Kasumi-1 (cell line): ENCODE measurements at places on chromosomes 1 and 21.

DNA sequence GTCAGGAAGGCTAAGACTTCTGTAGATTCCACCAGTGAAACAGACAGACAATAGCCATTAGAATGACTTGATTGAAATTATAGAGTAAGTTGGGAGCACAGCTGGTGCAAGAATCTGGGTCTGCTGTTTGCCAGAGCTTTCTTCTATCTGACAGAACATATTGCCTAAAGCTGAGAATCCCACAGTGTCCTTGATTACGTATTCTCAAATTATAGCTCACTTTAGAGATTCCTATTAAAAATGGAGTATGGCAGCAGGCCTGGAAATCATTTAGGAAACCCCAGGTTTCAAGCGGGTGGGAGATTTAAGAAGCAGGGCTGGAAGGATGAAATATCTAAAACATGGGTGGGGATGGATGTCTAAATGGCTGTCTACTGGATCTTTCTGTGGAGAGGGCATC is 639.7 kb upstream of the CXADR start:
- DNase-seq = no peak

GRCh38 chr1:25107643-25108010 is 124.7 kb downstream of the SYF2 start:
- no peak for DNase-seq

GRCh38 chr1:211476200-211476849 is 15.6 kb downstream of the RD3 start:
- peak; percentile 66 for DNase-seq

GRCh38 chr1:33039840-33040239 is 3.2 kb upstream of the AK2 start:
- DNase-seq = peak; percentile 71

GRCh38 chr1:202189001-202189790 is 4.4 kb upstream of the LGR6 start:
- peak; percentile 70 for DNase-seq

GRCh38 chr1:34850382-34850781 is 9.2 kb downstream of the SMIM12 start:
- no peak for DNase-seq

GRCh38 chr1:199946305-199947155 is 81.0 kb upstream of the NR5A2 start:
- DNase-seq = no peak

GRCh38 chr21:44836666-44837471 is 19.0 kb upstream of the SUMO3 start:
- DNase-seq = no peak

GRCh38 chr1:245946905-245947304 is 560.2 kb downstream of the SMYD3 start:
- DNase-seq = no peak

- no peak for DNase-seq
Observed at GRCh38 chr1:161707503-161707902, 474 bp downstream of the FCRLA start.

GRCh38 chr21:41786509-41786987 is 19.7 kb upstream of the RIPK4 start:
- no peak for DNase-seq

- no peak for DNase-seq
Observed at GRCh38 chr1:67646145-67647035, 38.6 kb upstream of the GADD45A start.

- no peak for DNase-seq
Observed at GRCh38 chr1:89350298-89350697, 13.6 kb upstream of the GBP6 start.

- DNase-seq = no peak
Observed at GRCh38 chr1:29602203-29602602, 365.9 kb downstream of the PTPRU start.

GRCh38 chr1:12594966-12595756 is 22.8 kb downstream of the DHRS3 start:
- DNase-seq = no peak

GRCh38 chr1:11784993-11785769 is 20.6 kb downstream of the MTHFR start:
- no peak for DNase-seq

DNA sequence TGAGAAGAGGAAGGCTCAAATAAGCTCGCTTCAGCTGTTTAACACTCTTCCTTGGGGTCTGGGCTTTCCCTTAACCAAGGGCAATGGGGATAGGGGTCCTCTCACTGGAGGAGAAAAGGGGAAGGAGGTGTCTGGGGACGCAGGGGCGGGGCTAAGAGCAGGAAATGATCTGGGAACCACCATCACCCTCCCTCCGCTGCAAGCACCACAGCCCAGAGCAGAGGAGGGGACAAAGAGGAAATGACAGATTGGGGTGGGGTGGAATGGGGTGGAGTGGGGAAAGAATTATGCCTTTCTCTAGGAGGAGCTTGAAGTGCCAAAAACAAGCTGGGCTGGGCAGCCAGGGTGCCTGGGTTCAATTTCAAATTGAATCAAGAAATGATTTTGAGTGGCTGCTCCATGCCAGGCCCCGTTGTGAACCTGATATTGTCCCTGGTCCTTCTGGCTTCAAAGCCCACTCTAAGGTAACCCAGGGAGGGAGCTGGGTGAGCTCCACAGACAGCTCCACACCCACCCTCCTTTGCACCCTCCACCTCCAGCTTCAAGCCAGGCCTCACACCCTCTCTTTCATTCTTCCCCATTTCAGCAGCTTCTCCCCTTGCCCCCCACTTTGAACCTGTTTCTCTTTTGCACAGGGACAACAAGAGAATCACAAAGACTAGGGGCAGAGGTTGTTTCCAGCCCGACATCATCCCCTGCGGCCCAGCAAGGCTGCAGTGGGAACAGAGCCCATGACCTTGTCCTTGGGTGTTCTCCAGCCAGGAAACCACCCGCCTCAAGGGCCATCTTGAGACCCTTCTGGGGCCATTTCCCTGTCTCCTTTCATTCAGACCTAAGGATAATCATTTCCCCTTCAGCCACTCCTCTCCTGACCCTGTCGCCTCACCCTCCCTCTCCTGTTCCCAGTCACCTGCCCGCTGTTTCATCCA is 1.1 kb downstream of the ARHGAP30 start:
- peak; percentile 98 for DNase-seq

- DNase-seq = peak; percentile 17
Observed at GRCh38 chr1:112934577-112934976, 21.4 kb downstream of the SLC16A1 start.

- DNase-seq = no peak
Observed at GRCh38 chr21:14581902-14582457, 35.9 kb upstream of the SAMSN1 start.

DNA sequence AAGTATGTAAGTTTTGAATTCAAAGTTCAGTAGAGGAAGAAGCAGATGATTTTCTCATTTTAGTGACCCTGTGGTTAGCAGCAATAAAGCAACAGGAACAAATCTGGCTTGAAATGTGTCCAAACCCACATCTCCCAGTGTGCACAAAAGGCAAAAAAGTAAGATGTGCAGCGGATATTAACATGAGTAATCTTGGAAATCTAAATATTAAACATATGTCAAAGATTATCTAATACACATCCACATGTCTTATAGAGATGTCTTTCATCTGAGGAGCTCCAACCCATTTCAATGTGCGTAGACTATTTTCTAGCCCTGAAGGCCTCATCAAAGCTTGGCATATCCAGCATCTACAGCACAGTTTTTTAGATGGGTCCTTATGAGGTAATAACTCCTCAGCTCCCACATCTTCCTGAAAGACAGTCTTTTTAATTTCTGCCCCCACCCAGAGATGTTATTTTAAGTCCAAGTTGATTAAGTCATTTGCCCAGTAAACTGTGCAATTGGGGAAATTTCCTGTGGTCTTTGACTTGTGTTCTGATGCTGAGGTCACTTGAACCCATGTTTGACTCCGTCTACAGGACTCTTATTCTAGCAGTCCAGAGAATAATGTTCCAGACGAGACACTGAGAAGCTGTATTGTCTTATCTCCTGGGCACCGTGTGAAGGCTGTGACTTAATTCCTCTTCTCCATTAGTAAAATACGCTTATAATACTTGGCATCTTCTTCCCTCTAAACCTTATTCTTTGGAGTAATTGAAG is 73.7 kb downstream of the LMO4 start:
- DNase-seq = no peak

GRCh38 chr1:240136402-240136801 is 44.7 kb downstream of the FMN2 start:
- no peak for DNase-seq

GRCh38 chr1:170537798-170538503 is 6.0 kb downstream of the GORAB start:
- DNase-seq = no peak

DNA sequence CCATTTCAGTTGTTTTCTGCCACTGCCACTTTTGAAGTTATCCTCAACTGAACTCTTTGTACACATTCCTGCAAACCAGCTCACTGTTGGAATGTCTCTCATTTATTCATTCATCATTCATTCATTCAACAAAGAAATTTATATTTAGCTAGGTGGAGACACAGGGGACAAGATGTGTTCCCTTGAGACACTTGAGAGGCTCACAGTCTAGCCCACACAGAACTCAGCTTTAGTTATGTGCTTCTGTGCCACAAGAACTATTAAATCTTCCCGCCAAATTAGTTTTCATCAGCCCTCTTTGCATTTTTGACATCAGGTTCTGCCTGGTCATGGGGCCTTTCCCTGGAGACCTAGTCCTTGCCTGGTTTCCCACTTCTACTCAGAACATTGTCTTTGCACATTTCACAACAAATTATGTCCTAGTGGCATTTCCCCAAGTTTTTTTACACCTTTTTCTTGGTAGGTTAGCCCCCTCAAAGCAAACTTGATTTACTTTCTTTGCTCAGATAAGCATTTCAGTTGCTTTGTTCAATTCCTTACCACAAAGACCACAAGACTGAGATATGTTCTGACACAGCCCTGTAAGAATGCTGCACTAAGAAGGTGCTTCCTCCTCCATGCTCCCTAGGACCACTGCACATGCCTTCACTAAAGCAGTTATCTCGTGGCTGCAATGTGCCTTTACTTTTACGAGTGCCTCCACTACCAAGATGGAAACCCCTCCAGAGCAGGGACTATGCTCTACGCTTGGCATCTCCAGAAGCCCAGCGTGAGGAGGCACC is 31.0 kb downstream of the ILDR2 start:
- peak; percentile 64 for DNase-seq

GRCh38 chr1:170929412-170929834 is 5.9 kb upstream of the MROH9 start:
- no peak for DNase-seq

GRCh38 chr1:94009304-94009703 is 100.1 kb upstream of the GCLM start:
- DNase-seq = no peak

- no peak for DNase-seq
Observed at GRCh38 chr1:201419746-201420607, 1.6 kb downstream of the TNNI1 start.

- peak; percentile 40 for DNase-seq
Observed at GRCh38 chr1:1371746-1372711, 3.0 kb downstream of the AURKAIP1 start.

GRCh38 chr1:184954232-184954995 is 19.9 kb downstream of the NIBAN1 start:
- DNase-seq = peak; percentile 32

- DNase-seq = no peak
Observed at GRCh38 chr1:209223791-209224190, 359.7 kb upstream of the CAMK1G start.

GRCh38 chr21:29481081-29481480 is 182.4 kb downstream of the BACH1 start:
- no peak for DNase-seq

- no peak for DNase-seq
Observed at GRCh38 chr1:61186753-61187152, 104.4 kb downstream of the NFIA start.

GRCh38 chr1:24540906-24541710 is 14.8 kb upstream of the NCMAP start:
- DNase-seq = no peak

DNA sequence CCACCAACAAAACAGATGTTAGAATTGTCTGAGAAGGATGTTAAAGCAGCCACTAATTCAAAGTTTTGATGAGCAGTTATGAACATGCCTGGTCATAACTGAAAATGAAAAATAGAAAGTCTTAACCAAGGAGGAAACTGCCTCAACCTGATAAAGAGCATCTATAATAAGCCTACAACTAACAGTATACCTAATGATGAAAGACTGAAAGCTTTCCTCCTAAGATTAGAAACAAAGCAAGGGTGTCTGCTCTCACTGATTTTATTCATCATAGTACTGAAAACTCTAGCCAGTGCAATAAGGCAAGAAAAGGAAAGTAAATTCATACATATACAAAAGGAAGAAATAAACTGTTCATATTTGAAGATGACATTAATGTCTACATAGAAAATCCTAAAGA is 82.0 kb downstream of the KCNK1 start:
- DNase-seq = no peak

- no peak for DNase-seq
Observed at GRCh38 chr1:116841569-116842344, 68.0 kb upstream of the PTGFRN start.

DNA sequence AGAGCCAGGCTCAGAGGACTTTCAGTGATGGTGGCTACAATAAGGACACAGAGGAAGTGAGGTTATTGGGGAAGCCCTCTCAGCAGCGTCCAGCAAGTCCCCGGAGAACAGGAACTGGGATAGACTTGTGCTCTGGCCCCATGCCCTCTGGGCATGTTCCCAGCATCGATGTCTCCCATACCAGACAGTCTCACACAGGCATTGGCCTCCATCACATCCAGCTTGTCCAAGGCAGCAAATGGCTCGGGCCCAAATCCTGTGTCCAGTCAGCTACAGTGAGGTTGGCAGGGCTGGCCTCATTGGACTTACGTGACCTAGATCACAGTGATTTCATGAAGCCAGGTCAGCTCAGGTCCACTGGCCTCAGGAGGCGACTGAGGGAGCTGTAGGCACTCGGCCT is 19.6 kb upstream of the TMEM54 start:
- no peak for DNase-seq

GRCh38 chr1:212294983-212295382 is 9.8 kb downstream of the PPP2R5A start:
- no peak for DNase-seq

- no peak for DNase-seq
Observed at GRCh38 chr1:30371179-30371788, 352.1 kb downstream of the MATN1 start.

- DNase-seq = no peak
Observed at GRCh38 chr1:234730770-234731568, 121.0 kb upstream of the IRF2BP2 start.
